Activated CD8-positive, alpha-beta memory T cell treated with anti-CD3 and anti-CD28 coated beads, Interleukin-2, amount 10 ng/mL, durations not matched to agents 7 days and 5 days (primary cell): ENCODE measurements at places on chromosomes 11 and 22.

DNA sequence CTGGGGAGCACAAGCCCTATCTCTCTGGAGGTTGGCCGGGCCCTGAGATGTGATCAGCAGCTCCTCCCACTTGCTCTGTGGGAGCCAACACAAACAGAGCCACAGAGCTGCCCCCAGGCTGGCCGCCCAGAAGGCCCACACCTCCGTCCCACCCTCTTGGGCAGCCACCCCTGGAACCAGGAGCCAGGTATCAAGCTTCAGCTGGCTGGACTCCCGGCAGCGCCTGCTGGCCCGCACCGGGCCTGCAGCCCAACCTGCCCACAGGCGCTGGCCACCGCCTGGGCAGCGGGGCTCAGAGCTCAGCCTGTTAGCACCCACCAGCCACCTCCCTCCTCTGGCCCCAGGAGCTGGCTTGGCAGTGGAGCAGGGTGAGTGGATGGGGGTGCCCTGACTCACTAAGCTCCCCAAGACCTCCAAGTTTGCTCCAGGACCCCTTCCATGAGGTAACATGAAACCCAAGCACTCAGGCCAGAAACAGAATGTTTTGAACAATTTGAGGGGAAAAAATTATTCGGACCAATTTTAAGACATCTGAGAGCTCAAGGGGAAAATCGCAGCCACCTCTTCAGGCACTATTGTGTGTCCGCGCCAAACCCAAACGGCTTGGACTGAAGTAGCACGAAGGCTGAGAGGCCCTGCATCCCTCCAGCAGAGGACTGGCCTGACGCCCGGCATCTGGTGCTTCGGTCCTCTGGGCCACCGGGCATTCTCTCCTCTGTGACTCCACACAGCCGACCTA lies 450.8 kb downstream of the SOX6 start:
- H3K27ac ChIP-seq: no peak overlapping the region
- H3K27me3 ChIP-seq: no peaks in the 10 kb centered on the region
- no peak for DNase-seq
- no peak overlapping the region for H3K4me3 ChIP-seq

- peaks cover 49% of the 10 kb centered on the region for H3K36me3 ChIP-seq
- H3K4me1 ChIP-seq: peaks cover 2% of the 10 kb centered on the region
- DNase-seq: no peak
- H3K4me3 ChIP-seq: no peak overlapping the region
- H3K27me3 ChIP-seq: no peaks in the 10 kb centered on the region
- H3K27ac ChIP-seq: peak overlapping the region; percentile 18
These were observed 23.4 kb downstream of the GTPBP1 start for GRCh38 chr22:38728871-38729796.

GRCh38 chr11:126482586-126483108 lies 127.2 kb downstream of the ST3GAL4 start:
- no peaks in the 10 kb centered on the region for H3K36me3 ChIP-seq
- no peak for DNase-seq
- H3K27me3 ChIP-seq: peaks cover 3% of the 10 kb centered on the region
- H3K4me1 ChIP-seq: peaks cover 16% of the 10 kb centered on the region
- no peak overlapping the region for H3K27ac ChIP-seq

DNA sequence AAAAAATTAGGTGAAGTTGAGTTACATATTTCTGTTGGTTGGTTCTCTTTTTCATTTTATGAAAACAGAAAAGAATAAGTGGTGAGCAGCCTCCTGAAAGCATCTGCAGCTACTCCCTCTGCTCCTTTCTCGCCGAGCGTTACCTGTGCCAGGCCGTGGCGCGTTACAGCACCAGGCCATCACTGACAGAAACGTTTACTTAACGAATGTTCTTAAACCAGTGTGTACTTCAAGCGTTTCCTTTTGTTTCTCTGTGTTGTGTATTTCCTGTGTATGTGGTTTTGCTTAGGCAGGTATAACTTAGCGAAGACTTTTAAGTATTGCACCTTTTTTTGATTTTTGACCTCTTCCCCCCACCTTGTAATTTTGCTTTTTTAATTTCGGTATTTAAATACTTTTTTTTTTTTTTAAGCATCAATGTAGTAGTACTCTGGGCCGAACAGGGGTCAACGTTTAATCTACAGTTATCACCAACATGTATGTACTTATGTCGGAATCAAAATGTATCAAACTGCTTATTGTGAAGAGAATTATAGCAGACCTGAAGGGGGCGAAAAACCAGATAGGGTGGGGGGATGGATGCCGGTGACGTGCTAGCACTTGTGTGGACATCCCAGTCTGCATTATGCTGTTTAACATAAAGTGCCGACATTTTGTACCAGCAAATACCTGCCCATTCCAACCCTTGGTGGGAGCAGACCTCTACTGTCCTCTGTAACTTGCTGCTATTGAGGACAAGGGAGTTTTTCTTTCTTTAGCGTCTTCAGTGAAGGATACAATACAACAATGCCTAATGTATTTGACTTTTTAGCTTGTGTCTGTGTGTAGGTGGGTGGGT lies 21.6 kb upstream of the ADSL start:
- peak overlapping the region; percentile 72 for H3K4me3 ChIP-seq
- H3K4me1 ChIP-seq: peaks cover 66% of the 10 kb centered on the region
- peaks cover 47% of the 10 kb centered on the region for H3K36me3 ChIP-seq
- no peaks in the 10 kb centered on the region for H3K27me3 ChIP-seq

- no peak for DNase-seq
- H3K27ac ChIP-seq: peak overlapping the region; percentile 61
- no peaks in the 10 kb centered on the region for H3K27me3 ChIP-seq
- peaks cover 31% of the 10 kb centered on the region for H3K4me1 ChIP-seq
- H3K4me3 ChIP-seq: peak overlapping the region; percentile 83
- H3K36me3 ChIP-seq: peaks cover 1% of the 10 kb centered on the region
These were observed 1.9 kb downstream of the TMEM134 start for GRCh38 chr11:67466962-67467771.

- H3K4me3 ChIP-seq: peak overlapping the region; percentile 89
- H3K27ac ChIP-seq: peak overlapping the region; percentile 93
- peaks cover 10% of the 10 kb centered on the region for H3K36me3 ChIP-seq
- no peak for DNase-seq
These were observed 2.4 kb downstream of the PHF21A start for GRCh38 chr11:46118702-46119351.

DNA sequence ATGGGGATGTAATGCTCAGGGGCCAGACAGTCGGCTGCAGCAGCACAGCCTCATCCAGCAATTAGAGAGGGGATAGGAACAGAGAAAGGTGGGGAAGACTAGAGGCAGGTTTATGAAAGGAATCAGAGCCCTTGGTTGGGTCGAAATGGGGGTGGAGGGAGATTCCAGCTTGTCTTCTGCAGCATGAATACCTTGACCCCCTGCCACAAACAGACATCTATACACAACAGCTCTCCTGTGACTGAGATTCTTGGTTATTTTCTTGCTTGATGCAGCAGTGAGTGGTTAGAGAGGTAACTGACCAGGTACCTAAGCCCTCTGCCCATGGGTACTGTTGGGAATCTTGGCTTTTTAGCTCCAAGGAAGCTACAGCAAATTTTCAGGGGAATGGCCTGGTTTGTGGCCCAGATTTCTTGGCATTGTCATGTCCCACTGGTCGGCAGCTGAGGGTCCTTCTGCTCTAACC lies at the start of gene TRIM49D1:
TRIM49D1 (minus strand) TSS at position 51 of the 466 bp plus-strand sequence. CDS start 4,535 bp downstream, outside the sequence.
- H3K27ac ChIP-seq: no peak within 1 kb of the TSS
- H3K4me3 ChIP-seq: no peak within 1 kb of the TSS
- no peak for DNase-seq
- no peaks in the 10 kb centered on the region for H3K4me1 ChIP-seq
- no peaks in the 10 kb centered on the region for H3K36me3 ChIP-seq
